ENCODE measurements at places on chromosomes 11 and 22. TPM values are rescaled to one million over a fixed set of nuclear protein-coding genes. Genes with fewer than 3 reads are reported as not detected.

GDPD4 gene
- 0.12 TPM for polyA plus RNA-seq

PNPLA5 gene
- not detected for polyA plus RNA-seq

TMEM151A gene
- 0.46 TPM for polyA plus RNA-seq

VSIG10L2 gene
- polyA plus RNA-seq = 1.4 TPM

CFAP300 gene
- polyA plus RNA-seq = 1.3 TPM

OR8D4 gene
- not detected for polyA plus RNA-seq

GRCh38 chr11:9151631-9152030 is 60.2 kb upstream of the SCUBE2 start:
- DNase-seq = no peak

GRCh38 chr22:45273452-45274075 is 11.2 kb upstream of the UPK3A start:
- no peak for DNase-seq

DNA sequence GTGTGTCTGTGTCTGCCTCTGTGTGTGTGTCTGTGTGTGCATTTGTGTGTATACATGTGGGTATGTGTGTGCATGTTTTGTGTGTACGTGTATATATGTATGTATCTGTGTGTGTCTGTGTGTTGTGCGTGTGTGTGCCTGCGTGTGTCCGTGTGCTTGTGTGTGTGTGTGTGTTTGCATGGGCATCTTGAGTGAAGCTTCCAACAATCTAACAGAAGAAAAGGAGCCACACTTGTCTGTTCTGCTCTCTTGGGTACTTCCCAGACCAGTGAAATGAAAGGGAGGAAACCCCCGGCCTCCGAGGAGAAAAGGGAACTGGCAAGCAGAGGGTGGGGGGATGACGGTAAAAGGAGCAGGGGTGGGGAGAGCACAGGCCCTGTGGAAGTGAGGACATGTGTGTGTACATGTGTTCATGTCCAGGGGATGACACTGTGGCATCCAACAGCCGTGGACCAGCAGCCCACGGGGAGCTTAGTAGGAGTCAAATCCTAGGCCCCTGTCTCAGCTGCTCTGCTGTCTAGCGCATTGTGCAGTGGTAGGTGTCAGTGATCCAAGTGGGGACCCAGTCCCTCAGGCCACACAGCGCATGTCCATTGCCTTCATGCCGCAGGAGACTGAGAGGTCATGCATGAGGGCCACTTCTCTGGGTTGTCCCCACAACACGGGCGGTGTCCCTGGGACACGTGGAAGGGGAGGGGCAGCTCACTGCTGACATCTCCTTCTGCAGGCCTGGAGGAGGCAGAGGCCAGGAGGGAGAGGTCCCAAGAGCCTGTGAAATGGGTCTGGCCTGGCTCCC is 8.1 kb downstream of the CSF2RB start:
- DNase-seq = peak; percentile 39

GRCh38 chr11:5992604-5993251 is 5.9 kb upstream of the OR52L1 start:
- DNase-seq = peak; percentile 24

DNA sequence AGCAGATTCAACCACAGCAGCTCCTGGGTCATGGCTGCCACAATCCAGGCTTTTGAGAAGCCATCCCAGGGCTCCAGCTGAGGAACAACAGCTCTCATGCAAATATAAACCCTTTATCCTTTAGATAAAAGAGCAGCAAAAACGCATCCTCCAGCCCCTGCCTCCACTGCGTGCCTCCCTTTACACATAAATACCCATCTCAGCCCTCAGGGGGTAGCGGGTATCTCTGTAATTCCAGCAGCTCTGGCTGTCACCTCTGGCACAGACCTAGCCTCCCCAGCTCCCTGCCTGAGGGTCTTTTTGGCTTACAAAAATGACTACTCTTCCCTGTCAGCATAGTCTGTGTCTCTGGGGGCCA is 21.6 kb downstream of the LMO1 start:
- no peak for DNase-seq

- DNase-seq = no peak
Measured at GRCh38 chr11:122340607-122341290, 224.7 kb upstream of the BLID start.

GRCh38 chr11:3090096-3090901 is 33.1 kb upstream of the CARS1 start:
- no peak for DNase-seq

- no peak for DNase-seq
Measured at GRCh38 chr11:118771547-118772288, 19.2 kb downstream of the DDX6 start.

DNA sequence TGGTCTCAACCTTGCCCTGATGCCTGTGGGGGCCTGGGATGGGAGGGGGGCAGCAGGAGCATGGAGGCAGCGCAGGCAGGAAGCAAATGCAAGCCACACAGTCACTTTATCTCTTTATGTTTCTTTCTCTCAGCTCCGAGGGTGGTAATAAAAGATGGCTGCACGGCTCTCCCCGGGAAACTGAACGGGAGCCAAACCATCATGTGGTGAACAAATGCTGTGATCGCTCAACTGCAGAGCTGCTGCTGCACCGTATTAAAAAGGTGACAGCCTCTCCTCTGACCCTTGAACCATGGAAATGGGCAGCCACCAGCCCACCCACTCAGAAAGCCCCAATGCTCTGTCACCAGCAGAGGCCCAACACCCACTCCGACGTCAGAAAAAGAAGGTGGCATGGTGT is 110.0 kb downstream of the TIMP3 start:
- no peak for DNase-seq

DNA sequence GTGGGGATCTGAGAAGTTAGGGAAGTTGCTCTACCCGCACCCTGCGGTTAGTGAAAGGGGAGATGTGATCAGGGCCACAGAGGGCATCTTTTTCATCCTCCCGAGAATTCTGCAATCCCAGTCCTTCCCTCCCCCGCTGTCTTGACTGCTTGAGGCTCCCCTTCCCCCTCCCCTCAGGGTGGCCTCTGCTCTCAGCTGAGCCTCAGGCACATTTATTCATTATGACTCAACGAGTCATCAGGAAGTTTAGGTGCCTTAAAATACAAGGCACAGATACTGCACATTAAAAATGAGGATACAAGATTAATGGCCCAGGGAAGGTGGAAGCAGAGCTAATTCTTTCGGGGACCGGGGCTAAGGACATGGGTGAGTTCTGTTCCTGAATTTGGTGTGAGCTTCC is 104.0 kb downstream of the CACNA1I start:
- no peak for DNase-seq

- peak; percentile 11 for DNase-seq
Measured at GRCh38 chr11:101913656-101914055, 1.2 kb upstream of the CEP126 start.

- DNase-seq = no peak
Measured at GRCh38 chr11:39239553-39239952, 2219.9 kb downstream of the LRRC4C start.

DNA sequence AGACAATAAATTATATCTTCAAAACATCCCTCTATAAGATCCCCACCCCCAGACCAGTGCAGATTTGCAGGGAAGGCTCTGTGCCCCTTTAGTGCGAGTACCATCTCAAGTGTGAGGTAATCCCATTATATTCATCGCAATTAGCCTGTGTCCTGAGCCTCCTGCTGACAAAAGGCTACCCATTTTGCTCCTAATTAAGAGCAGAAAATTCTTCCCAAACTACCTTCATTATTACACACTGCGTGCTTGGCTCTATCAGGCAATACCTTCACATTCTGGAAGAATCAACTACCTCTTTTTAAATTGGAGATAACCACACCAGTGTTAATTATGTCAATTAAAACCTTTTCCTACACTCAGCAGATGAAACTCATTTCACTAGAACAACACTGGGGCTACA is 1133.4 kb upstream of the CCDC90B start:
- DNase-seq = no peak

DNA sequence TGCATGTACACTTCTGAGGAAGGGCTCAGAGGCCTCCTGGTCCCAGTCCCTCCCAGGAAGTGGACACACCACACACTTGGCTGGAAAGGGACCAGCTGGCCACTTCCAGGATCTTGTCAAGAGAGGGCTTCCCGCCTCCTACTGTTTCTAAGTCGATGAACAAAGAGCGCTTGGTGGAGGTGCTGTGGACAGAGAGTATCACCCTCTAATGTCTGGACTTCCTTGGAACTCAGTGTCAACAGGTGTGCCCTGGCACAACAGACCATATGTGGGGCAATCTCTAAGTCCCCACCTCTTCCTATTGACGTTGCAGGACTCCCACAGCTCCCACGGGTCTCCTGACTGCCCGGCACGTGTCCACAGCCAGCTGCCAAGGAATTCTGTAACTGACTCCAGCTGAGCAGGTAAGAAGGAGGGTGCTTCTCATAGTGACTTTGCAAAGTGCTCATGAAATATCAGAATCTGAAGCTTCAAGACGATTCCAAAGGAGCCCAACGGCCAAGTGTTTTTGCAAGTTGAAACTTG is 16.1 kb downstream of the POU2AF1 start:
- DNase-seq = peak; percentile 93

DNA sequence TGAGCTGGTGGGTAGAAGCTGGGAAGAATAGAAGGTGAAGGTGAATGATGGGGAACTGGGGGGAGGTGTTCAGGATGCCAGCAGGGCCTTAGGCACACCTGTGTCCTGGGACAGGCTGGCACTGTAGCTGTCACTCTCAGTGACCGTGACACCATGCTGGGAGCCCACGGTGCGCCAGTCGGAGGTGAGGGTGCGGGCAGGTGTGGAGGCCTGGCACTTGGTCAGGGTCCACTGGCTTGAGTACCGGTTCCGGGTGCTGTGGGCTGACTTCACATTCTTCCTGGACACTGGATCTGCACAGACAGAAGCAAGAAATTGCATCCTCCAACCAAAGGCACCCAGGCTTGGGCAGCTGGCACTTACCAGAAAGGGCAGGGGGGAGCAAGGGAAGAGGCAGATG is 103.8 kb downstream of the CEP164 start:
- no peak for DNase-seq

GRCh38 chr22:50400406-50400805 is 57.3 kb downstream of the PPP6R2 start:
- no peak for DNase-seq

GRCh38 chr11:18697576-18697975 is 1.0 kb upstream of the TMEM86A start:
- no peak for DNase-seq

GRCh38 chr11:124440608-124441007 is 4.9 kb downstream of the OR8B8 start:
- DNase-seq = no peak

DNA sequence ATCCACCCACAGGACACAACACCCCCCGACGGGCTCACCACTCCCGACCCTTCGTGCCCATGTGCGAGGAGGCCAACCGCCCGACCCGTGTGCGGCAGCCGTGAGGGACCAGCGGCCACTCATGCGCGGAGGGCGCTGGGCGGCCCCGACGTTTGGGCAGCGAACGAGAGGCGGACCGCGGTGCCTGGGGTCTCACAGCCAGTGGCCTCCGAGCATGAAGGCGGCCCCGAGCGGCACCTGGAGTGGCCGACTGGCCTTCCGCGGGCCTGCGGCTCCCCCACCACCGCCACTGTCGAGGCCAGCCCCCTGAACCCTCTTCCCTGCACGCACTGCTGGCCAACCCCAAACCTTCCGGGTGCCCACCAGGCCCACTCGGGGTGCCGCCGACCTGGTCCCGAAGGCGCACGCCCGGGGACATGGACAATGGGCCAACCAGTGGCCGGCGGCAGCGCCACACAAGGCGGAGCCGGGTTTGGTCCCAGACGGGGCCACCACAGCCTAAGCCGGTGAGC is 4274.9 kb upstream of the OR11H1 start:
- DNase-seq = no peak

DNA sequence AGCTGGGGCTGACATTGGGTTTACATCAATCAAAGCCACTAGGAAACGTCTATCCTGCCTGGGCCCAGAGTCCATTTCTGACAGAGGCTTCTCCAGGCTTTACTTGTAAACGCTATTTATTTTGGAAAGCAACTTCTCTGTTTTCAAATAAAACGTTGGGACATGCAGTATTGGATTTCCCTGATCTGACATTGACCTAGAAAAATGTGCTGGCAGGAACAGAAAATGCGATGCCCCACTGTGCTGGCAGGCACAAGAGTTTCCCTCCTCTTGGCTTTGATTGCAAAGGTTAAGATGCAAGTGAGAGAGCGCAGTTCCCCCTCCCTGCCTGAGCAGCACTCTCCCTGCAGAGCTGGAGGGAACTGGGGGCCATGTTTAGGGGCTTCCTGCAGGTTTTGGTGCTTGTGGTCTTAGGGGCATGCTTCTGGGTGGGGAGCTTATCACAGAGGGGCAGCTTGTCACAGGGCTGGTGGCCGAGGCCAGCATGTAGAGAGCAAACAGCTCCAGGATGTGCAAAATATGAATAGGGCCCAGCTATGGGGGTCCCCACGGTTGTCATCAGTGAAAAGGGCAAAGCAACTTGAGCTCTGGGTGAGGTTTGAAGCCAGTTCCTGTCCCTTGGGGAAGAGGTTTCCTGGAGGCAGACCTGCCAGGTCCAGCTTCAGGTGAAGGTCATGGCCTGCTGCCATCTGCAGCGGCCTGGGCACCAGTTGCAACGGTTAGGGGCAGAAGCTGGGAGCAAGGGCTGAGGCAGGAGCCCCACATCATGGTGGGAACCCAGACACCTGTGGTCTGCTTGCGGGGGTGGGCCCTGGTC is 42.3 kb upstream of the DKK3 start:
- DNase-seq = no peak

DNA sequence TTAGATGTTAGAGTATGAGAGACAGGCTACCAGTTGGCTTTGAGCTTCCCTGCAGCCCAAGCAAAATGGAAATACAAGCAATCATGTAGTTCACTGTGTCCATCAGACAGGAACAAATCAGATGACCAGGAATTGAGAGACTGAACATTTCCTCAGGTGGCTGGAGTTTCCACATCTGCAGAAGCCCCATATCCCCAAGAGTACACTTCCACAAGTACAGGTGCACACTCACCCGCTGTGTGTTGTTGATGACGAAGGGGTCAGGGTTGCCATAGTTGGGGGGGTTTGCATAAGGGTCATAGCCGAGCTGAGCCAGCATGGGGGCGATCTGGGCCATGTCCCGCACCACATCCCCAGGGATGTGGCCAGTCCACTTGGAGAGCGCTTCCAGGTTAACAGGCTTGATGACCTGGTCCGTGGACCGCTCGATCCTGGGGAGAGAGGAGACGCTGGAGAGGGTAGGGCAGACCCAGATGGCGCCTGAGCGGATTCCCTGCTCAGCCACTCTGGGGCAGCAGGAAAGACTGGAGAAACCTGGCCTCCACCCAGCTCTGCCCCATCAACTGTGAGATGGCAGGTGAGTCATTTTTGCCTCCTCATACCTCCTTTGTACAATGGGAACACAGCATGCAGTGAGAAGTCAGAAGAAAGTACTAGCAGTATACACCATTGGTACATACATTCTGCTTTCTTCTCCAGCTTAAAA is 23.9 kb upstream of the TFIP11 start:
- DNase-seq = no peak

- no peak for DNase-seq
Measured at GRCh38 chr11:11602011-11602410, 19.8 kb downstream of the GALNT18 start.

All from stomach (tissue), 19 donors.